ENCODE measurements at places on chromosomes 1 and 21.

- no peak for DNase-seq
These were observed 286.8 kb upstream of the PLD5 start for GRCh38 chr1:242811092-242811840.

DNA sequence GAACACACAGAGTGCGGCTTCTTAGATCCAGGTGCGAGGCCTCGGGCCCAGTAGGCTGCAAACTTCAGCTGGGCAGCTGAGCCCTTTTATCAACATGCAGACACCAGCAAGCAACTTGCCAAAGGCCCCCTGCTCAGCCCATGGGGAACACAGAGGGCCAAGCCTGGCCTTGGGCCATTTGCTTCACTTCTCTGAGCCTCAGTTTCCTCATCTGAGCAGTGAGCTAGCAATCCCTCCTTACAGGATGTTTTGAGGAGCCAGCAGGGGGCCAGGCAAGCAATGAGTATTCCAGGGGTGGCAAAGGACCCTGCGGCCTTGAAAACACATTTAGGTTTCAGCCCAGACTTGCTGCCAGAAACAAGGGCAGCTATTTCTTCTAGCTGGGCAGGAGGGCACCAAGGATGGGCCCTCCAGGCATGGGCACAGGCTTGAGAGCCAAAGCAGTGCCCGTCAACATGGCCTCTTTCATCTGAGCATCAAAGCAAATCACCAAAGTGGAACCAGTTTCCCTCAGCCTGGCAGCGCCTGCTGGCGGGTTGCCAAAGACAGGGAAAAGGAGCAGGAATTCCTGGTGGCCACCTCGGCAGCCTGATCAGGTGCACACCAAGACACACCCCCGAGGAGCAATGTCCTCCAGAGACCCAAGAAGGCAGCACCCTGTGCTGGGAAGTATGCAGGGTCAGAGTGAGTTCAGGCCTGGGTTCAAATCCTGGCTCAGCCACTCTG is 1.4 kb downstream of the MATN1 start:
- peak; percentile 57 for DNase-seq

DNA sequence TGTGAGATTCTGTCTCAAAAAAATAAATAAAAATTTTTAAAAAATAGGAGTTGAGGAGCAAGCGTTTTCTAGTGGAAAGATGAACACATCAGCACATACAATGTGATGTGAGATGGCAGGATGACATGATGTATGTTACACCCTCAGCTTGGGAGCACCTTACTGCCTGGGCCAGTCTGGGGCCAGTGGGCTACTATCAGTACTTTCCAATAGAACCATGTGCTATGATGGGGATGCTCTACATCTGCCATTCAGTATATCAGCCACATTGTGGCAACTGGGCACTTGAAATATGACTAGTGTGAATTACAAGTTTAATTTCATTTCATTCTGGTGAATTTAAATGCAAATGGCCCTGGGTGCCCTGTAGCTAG is 156.0 kb downstream of the PGBD5 start:
- no peak for DNase-seq

GRCh38 chr1:228209657-228210056 is 1.8 kb downstream of the OBSCN start:
- DNase-seq = no peak

GRCh38 chr1:19654886-19655717 is 9.6 kb upstream of the HTR6 start:
- DNase-seq = no peak

GRCh38 chr1:93033785-93034184 is 45.3 kb upstream of the MTF2 start:
- DNase-seq = no peak

DNA sequence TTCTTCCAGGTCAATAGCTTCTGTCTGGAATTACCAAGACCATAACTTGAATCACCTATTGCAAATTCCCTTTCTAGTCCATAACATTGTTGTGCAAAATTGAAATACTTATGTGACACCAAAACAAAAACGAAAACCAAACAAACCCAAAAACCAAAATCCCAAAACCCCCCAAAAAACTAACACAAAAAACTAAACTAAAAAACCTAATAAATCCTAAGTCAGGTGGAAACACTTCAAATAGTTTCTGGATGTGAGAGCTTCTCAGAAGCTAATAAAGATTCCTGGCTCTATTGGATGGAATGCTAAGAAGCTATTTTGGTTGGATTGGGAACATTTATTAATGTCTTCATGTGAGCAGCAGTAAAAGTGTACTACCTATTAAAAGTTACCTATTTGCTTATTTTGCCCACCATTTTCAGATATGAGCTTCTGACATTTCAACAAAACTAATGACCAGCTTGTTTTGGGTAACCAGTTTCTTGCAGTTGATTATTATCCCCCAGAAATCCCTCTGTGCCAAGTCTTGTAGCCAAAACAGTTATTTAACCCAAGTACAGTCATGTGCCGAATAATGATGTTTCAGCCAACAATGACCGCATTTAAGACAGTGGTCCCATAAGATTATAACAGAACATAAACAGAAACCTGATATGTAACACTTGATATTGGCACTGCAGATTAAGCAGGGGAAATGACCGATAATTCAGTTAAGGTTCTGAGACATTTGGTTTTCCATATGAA is 76.4 kb downstream of the LTN1 start:
- no peak for DNase-seq

- no peak for DNase-seq
These were observed 124.4 kb upstream of the NFIA start for GRCh38 chr1:60958001-60958400.

GRCh38 chr1:79667166-79667565 is 660.6 kb upstream of the ADGRL4 start:
- DNase-seq = no peak

DNA sequence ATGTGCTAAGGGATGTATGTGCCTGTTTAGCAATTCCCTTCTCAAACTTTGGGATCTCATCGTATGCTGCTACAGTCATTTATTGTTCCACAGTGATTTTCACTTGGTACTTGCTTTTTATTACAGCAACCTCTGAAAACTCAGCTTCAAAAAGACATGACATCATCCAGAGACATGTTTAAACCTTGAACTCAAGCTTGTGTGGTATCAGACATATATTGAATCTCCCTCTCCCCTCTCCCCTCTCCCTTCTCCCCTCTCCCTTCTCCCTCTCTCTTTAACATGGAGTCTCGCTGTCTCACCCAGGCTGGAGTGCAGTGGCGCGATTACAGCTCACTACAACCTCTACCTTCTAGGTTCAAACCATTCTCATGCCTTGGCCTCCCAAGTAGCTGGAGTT is 19.5 kb upstream of the TUT4 start:
- no peak for DNase-seq

All from mucosa of descending colon (tissue), 3 donors.